ENCODE measurements at places on chromosomes 3 and 15.

- DNase-seq: no peak
Observed at GRCh38 chr15:67865331-67865730, 25.5 kb upstream of the RNU6-1 start.

GRCh38 chr3:113213896-113214587, 2.7 kb downstream of the BOC start:
- DNase-seq: no peak

DNA sequence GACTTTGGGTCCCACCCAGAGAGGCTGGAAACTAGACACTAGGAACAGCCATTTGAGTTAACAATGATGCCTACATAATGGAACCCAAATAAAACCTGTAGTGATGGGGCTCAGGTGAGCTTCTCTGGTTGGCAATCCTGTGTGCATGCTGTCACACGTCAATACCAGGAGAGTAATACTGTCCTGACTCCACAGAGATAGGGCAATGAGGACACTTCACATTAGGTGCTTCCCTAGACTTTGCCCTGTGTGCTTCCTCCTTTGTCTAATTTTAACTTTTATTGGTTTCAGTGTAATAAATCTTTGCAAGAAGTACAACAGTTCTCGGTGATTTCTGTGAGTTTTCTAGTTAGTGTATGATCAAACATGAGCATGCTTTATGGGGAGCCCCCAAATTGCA, 281.8 kb upstream of the ARRDC4 start:
- DNase-seq: no peak

GRCh38 chr15:45795440-45796069, 160.7 kb downstream of the SQOR start:
- DNase-seq: no peak

DNA sequence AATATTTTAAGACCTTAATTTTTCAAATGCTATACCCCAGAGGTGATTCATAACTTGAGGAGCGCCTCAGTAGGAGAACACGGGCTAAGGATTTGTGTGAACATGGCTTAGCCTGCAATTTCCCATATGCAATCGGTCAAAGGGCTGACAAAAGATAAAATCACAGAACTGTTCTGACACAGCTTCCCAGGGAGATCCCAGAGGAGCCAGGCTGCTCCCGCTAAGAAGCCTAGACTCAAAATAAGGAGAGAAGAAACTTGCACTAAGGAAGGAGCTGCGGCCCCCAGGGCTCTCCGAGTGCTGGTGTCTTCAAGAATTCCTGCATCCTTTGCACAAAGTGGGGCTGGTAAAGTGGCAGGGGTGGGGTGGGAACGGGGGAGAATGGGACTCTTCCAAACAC, 106.3 kb upstream of the DLG1 start:
- no peak for DNase-seq

- DNase-seq: no peak
Observed at GRCh38 chr15:89433686-89434085, 62.7 kb downstream of the RHCG start.

DNA sequence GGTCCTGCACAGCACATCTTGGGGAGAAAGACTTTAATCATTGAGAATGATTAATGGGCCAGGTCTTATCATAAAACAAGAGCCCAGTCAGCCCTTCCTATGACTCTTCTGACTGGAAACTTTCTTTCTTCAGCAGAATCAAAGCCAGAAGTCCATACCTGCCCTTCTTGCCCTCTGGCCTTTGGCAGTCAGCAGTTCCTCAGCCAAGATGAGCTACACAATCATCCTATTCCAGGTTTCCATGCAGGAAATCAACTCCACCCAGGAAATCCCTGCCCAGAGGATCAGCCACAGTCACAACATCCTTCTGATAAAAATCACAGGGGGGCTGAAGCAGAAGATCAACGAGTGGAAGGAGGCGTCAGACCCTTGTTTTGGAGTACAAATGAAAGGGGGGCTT, 26.9 kb downstream of the ZNF589 start:
- DNase-seq: no peak

- DNase-seq: no peak
Observed at GRCh38 chr3:71979175-71979574, 194.2 kb upstream of the PROK2 start.

DNA sequence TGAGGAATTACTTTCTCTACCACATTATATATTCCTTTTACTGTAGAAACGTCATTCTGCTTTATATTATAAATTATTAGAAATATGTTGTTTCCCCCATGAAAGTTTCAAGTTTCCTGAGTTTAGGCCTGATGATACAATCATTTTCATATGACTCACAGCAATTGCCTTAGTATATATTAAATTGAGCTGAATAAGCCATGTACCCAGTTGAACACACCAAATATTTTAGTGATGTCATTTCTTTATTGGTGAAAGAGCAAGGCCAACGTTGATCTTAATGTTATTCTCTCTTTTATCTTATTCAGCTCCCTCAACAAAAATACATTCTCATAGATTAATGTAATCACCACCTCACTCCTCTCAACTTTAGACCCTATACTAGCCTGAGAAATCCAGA, 30.8 kb downstream of the B3GNT5 start:
- DNase-seq: no peak

- no peak for DNase-seq
Observed at GRCh38 chr15:57152666-57153539, 223.4 kb upstream of the CGNL1 start.

DNA sequence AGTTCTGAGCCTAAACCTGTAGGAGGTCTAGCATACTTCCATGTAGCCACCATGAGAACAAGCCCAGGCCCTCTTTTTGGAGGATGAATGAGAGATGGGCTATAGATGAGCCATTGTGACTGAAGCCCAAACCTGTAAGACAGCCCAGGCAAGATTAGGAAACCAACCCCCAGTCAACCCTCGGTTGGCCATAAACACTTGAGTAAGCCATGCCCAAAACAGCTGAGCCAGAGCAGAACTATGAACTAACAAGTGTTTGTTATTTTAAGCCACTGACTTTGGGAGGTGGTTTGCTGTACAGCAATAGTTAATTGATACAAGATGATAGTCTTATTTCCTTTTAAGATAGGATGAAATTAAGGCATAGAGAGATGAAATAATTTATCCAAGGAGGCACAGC, 12.4 kb upstream of the CPNE4 start:
- no peak for DNase-seq

DNA sequence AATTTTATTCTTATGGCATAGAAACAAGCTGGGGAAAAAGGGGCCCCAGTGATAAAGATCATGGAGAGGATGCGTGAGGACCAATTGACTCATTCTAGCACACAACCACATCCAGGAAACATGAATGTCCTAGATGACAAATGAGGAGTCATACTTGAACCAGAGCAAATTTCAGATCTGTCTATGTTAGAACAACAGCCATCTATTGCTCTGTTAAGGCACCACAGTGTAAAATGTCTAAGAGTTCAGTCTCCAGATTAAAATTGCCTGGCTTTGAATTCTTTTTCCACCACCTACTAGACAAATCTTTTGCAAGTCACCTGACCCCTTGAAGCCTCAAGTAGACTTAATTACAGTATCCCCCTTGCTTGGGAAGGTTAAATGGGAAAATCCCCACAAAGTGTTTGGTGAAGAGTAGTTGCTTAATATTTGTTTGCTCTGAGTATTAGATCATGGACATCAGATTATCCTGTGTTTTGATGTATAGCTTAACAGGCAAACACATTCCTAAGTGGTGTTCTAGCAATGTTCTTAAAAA, 258.7 kb upstream of the TGFBR2 start:
- DNase-seq: peak; percentile 46

Data from CD4-positive, alpha-beta memory T cell (primary cell).